SK-MEL-5 (cell line): ENCODE measurements at places on chromosomes 1 and 21.

DNA sequence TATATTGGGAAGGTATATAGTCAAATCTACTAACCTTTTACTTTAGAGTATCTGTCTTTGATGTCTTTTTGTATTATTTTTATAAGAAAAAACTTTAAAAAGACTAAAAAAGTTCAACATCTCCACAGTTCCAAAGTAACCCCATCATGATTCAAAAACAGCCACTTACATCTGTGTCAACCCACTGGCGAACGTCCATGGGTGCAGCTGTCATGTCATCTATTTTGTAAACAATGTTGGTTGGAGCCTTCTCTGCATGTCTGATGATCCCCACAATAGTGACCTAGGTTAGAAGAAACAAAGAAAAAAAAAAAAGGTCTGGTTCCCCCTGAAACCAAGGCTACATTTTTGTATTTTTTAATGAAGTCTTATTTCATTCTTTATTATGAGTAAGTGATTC is 28.0 kb upstream of the SMPDL3B start:
- no peak for DNase-seq

GRCh38 chr1:46517932-46518498 is 28.4 kb downstream of the DMBX1 start:
- no peak for DNase-seq

- DNase-seq: no peak
Observed at GRCh38 chr1:210541680-210542358, 213.1 kb downstream of the HHAT start.

- no peak for DNase-seq
Observed at GRCh38 chr1:25890239-25891034, 14.9 kb upstream of the PAQR7 start.

- DNase-seq: no peak
Observed at GRCh38 chr1:65002156-65002507, 35.8 kb upstream of the JAK1 start.

GRCh38 chr1:27727126-27727525 is 1.4 kb downstream of the FAM76A start:
- DNase-seq: no peak

DNA sequence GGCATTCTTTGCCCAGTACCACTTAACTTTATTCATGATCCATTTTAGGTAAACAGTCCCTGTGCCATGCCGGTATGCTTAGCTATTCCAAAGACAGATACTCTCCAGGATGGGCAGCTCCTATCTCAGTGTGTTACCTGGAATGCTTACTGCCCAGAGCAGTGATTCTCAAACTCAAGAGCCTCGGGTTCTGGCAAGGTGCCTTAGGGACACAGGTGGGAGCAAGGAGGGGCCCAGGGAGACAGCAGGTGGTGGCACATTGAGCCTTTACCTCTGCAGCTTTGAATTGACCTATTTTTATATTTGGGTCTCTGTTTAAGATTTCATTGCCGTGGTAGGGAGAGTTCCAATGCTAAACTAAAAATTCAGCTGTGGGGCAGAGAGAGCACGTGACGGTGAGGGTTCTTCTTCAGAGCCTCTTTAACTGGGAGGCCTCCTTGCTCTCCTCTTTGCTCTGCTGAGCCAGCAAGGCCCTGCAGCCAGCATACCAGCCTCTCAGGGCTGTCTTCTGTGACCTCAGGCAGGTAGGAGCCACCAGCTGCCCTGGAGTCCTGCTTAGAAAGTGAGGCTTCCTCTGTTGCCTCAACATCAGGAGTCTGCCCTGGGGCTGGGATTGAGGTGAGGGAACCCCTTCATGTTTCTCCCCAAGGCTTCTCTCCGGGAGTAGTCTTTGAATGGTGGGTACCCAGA is 20.2 kb downstream of the PHGDH start:
- DNase-seq: peak; percentile 16

DNA sequence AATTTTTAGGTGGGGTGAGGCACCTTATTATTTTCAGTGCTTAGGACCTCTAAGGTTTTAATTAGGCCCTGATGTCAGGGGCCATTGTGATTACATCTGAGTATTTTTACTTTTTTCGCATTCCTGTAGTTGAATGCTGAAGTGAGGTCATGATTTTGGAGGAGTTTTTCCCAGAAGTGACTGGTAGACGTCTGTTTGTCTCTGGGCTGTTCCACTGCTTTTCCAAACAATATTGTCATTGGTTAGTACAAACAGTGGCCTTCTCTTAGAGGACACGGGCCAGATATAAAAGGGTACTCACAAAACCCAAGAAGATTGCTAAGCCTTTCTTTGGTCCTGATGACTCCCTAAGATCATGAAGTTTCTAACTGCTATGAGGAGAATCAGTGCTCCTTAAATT is 7.6 kb upstream of the RASAL2 start:
- DNase-seq: no peak
